ENCODE measurements at places on chromosomes 5 and 9. TPM values are rescaled to one million over a fixed set of nuclear protein-coding genes. Genes with fewer than 3 reads are reported as not detected.

DNA sequence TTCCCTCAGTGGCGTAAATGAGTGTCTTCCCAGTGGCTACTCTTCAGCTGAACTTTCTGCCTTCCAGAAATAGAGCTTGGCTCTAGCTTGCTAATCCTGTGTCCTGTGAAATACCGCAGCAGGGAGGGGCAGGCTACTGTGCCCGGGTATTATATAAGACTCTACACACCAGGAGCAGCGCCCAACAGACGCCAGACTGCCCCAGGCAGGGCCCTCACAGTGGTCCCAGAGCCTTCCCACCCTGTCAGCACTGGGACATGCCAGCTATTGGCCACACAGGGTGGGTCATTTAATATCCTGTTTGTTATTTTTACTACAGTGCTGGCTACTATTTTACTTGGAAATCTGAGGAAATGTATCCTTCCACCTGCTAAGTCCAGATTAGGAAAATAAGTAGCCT is 121.0 kb downstream of the FEM1C start:
- no peak for ATAC-seq

GRCh38 chr5:30401479-30402058 is 791.9 kb upstream of the CDH6 start:
- ATAC-seq, result no peak

SPINK13 gene
- not detected for total RNA-seq

GRCh38 chr9:127264462-127265219 is at the start of gene GARNL3:
Gene GARNL3, plus strand, starts transcription at chr9:127264774. Its CDS starts 104 bp downstream, at chr9:127264878.
- no peak for ATAC-seq

- ATAC-seq, result no peak
These were observed 211.2 kb upstream of the TBCA start for GRCh38 chr5:77987331-77987730.

Measured in motor neuron (in vitro differentiated cells).